ENCODE measurements at places on chromosomes 1 and 21. TPM values are rescaled to one million over a fixed set of nuclear protein-coding genes. Genes with fewer than 3 reads are reported as not detected.

C1orf167 gene
- total RNA-seq, result not detected

DNA sequence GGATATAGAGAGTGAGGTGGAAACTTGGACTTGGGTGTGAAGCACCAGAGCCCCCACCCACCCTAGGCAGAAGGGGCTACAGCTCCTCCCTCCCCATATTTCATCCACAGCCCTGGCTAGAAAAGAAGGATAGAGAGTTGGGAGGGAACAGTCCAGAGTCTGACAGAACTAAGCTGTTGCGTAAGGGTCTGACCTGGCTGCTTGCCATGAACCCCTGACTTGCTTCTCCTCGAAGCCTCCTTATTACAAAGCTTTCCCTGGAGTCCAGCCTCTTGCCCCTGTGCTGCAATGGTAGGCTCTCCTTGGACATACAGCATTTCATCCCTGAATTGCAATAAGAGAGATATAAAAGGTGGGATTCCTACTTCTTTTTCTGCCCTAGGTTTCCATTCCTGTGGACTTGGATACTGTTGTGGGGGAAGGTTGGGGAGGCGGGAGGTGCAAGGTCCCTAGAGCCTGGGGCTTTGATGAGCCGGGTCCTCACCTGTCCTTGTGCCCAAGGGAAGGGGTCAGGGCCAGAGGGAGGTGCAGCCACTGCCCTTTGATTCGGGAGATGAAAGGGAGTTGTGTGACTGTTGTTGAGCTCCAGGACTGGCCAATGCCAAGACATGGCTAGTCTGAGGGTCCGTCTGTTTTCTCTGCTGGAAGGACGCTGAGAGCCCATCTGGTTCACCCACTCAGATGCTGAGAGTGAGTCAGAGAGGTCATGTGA, 2.7 kb downstream of the RHBG start:
- H3K4me3 ChIP-seq, result no peak overlapping the region
- H3K27me3 ChIP-seq, result no peaks in the 10 kb centered on the region
- no peak overlapping the region for H3K27ac ChIP-seq
- H3K4me1 ChIP-seq, result peaks cover 5% of the 10 kb centered on the region
- no peak for DNase-seq
- no peaks in the 10 kb centered on the region for H3K36me3 ChIP-seq

FCAMR gene
- not detected for total RNA-seq

- H3K4me1 ChIP-seq, result no peaks in the 10 kb centered on the region
- H3K36me3 ChIP-seq, result no peaks in the 10 kb centered on the region
- no peaks in the 10 kb centered on the region for H3K27me3 ChIP-seq
- DNase-seq, result no peak
Observed at GRCh38 chr1:201254625-201255478, 28.5 kb upstream of the PKP1 start.

- no peaks in the 10 kb centered on the region for H3K36me3 ChIP-seq
- H3K27me3 ChIP-seq, result no peaks in the 10 kb centered on the region
- no peak for DNase-seq
- H3K27ac ChIP-seq, result no peak overlapping the region
- peaks cover 13% of the 10 kb centered on the region for H3K4me1 ChIP-seq
Observed at GRCh38 chr1:236107121-236107907, 35.0 kb upstream of the GPR137B start.

All from Panc1 (cell line).